ENCODE measurements at places on chromosomes 7 and 10.
A peak's percentile ranks its signal among the peaks of the same experiment; 100 is the strongest.

- no peak overlapping the region for H3K27ac ChIP-seq
- no peaks in the 10 kb centered on the region for H3K27me3 ChIP-seq
- DNase-seq = peak; percentile 29
Observed at GRCh38 chr10:127977357-127978009, 70.6 kb downstream of the PTPRE start.

DNA sequence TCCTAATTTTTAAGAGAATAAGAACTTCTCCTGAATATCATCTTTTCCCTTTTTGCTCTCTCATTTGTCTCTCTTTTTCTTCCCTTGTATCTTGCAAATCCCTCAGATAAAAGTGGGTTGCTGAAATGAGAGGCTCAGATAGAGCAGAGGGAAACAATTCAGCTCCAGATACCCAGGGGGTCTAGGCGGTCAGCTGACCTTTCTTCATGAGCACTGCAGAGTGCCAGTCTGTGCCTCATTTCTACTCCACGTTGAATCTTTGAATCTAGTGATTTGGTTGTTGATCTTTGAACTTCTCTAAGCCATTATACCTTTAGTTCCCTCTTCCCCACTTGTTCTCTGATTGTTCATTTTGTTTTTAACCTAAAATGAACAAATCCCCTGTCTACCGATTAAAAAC lies 572.6 kb downstream of the PTPRN2 start:
- H3K4me1 ChIP-seq = peaks cover 8% of the 10 kb centered on the region
- no peaks in the 10 kb centered on the region for H3K27me3 ChIP-seq
- no peak for DNase-seq
- no peaks in the 10 kb centered on the region for H3K36me3 ChIP-seq

DNA sequence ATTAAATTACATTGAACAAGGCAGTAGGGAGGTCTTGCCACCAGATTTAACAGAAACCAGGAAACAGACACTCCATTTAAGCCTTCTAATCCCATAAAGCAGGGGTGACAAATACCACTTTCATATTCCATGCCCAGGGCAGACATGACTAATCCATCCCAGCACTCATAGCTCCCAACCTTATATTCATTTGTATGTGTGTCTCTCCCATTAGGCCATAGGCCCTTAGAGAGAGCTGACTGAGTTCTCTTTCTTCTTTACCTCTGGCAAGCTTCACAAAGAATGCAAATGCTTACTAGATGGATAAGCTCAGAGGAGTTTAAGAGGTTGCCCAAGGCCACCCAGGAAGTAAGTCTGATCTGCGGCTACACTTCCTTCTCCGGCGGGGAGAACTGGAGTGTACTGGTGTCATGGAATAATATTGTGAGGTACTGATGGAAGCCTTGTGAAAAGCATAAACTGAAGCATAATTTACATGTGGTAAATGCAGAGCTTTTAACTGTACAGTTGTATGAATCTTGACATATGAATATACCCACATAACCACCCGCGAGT lies 239.7 kb upstream of the HABP2 start:
- no peaks in the 10 kb centered on the region for H3K27me3 ChIP-seq
- H3K4me1 ChIP-seq = no peaks in the 10 kb centered on the region
- no peak for DNase-seq
- H3K27ac ChIP-seq = no peak overlapping the region
- H3K4me3 ChIP-seq = no peak overlapping the region
- no peaks in the 10 kb centered on the region for H3K36me3 ChIP-seq

DNA sequence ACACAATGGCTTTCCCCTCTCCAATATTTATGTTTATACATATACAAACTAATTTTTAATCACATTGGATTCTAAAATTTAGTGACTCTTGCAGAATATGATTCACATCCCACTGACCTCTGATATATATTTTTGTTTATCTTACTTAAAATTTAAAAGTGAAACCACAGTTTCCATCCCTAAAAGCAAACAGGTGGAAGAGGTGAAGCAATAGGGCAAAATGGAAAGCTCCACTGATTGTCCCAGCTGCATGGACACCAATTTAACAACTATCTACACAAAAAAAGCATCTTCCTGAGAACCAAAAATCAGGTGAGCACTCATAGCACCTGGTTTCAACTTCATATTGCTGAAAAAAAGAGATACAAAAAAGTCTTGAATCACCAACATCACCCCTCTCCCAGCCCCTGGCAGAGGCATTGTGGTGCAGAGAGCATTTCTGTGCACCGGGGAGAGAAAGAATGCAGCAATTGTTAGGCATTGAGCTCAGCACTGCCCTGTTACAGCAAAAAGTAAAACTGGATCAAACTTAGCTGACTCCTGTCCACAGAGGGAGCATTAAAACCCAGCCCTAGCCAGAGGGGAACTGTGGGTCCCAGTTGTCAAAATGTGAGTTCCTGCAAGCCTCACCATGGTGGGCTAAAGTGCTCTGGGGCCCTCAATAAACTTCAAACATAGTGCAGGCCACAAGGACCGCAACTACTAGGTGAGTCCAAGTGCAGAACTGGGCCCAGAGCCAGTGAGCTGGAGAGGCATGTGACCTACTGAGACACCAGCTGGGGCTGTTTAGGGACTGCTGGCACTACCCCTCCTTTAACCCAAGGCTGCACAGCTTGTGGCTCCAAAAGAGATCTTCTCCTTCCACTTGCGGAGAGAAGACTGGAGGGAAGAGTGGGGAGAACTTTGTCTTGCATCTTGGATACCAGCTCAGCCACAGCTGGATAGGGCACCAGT lies 92.1 kb downstream of the SIRT1 start:
- peaks cover 52% of the 10 kb centered on the region for H3K36me3 ChIP-seq
- H3K4me3 ChIP-seq = no peak overlapping the region
- H3K4me1 ChIP-seq = peaks cover 8% of the 10 kb centered on the region
